ENCODE measurements at places on chromosomes 7 and 10.
A peak's percentile ranks its signal among the peaks of the same experiment; 100 is the strongest.

GRCh38 chr7:150311146-150311545 is 12.0 kb upstream of the LRRC61 start:
- DNase-seq = no peak

GRCh38 chr10:128566361-128566968 is 440.2 kb upstream of the MKI67 start:
- DNase-seq = no peak

DNA sequence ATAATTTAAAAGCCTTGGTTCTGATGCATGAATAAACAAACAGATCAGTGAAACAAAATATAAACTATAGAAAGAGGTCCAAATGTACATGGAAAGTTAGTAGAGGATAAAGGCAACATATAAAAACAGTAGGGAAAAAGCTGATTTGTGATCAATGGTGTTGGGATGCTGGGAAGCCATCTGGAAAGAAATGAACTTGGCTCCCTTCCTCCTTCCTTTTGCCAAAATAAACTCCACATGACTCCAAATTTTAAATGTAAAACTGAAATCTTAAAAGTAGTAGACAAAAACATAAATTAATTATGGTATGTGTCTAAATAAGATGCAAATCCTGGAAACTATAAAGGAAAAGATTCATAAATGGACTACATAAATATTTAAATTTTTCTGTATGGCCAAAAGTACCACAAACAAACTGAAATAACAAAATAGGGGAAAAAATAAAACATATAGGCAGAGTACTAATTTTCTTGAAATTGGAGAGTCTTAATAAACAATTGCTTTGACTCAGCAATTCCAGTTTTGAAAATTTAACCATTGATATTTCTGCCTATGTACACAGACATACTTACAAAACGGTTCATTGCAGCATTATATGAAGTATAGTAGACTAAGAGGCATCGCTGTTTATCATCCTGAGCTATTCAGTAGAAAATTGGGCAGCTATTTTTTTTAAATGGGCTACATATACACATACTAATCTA is 77.0 kb upstream of the TRIM24 start:
- DNase-seq = no peak

DNA sequence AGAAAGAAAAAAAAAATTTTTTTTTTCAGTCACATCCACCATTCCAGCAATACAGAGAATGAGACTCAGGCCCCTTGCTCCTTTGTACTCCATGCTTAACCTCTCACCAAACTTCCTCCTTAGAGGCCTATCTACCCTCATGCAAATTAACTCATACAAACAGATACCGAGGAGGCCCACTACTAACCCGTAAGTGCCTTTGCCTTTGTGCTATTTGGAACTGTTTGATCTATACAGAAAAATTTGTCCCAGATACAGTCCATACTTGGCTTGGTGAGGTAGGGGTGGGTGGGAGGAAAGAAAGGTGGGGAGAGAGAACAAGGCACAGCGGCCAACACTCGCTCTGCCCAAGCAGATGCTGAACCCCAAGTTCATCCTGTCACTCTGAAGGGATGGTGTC is 87.8 kb upstream of the DUSP5 start:
- no peak for DNase-seq

GRCh38 chr10:121598263-121599249 is at the start of gene FGFR2:
FGFR2 (minus strand) TSS chr10:121598444; CDS start chr10:121593817, 4,627 bp downstream.
- no peak for DNase-seq

GRCh38 chr10:110655320-110655719 is 11.2 kb downstream of the RBM20 start:
- DNase-seq = no peak

- DNase-seq = no peak
Measured at GRCh38 chr7:114109721-114110120, 190.9 kb upstream of the PPP1R3A start.

DNA sequence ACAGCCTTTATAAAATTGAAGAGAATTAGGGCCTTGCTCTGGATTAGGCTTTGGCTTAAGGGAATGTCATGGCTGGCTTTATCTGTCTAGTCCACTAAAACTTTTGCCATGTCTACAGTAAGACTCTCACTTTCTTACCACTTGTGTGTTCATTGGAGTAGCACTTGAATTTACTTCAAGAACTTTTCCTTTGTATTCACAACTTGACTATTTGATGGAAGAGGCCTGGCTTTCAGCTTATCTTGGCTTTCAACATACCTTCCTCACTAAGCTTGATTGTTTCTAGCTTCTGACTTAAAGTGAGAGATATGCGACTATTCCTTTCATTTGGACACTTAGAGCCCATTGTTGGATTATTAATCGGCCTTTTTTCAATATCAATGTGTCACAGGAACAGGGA is 96.1 kb downstream of the TPST1 start:
- DNase-seq = no peak

GRCh38 chr10:21336476-21337170 is 188.9 kb downstream of the SKIDA1 start:
- DNase-seq = no peak

- DNase-seq = no peak
Measured at GRCh38 chr7:141585592-141586510, 34.6 kb downstream of the AGK start.

GRCh38 chr10:15045380-15045779 is 1.6 kb downstream of the OLAH start:
- no peak for DNase-seq

DNA sequence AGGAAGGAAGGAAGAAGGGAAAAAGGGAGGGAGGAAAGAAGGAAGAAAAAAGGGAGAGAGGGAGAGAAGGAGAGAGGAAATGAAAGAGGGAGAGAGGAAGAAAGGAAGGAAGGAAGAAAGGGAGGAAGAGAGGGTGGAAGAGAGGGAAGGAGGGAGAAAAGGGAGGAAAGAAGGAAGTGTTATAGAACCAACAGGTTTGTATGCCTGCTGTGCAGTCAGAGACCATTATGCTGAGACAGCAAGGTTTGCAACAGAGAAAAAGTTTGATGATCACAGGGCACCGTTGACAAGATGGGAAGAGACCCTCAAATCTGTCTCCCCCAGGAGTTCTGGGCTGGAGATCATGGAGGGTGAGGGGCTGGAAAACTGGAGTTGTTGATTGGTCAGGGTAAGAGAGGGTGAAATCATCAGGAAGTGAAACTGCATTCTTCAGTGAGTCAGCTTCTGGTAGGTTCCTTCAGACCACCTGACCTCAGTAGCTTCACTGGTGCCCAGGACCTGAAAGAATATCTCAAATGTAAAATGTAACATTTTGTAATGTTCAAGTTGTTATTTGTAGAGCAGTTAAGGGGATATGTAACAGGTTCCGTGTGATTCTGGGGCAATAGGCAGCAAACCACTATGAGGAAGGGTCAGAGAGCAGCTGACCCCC is 76.3 kb downstream of the JCAD start:
- no peak for DNase-seq

GRCh38 chr7:117096330-117096729 is 143.0 kb downstream of the ST7 start:
- DNase-seq = no peak

DNA sequence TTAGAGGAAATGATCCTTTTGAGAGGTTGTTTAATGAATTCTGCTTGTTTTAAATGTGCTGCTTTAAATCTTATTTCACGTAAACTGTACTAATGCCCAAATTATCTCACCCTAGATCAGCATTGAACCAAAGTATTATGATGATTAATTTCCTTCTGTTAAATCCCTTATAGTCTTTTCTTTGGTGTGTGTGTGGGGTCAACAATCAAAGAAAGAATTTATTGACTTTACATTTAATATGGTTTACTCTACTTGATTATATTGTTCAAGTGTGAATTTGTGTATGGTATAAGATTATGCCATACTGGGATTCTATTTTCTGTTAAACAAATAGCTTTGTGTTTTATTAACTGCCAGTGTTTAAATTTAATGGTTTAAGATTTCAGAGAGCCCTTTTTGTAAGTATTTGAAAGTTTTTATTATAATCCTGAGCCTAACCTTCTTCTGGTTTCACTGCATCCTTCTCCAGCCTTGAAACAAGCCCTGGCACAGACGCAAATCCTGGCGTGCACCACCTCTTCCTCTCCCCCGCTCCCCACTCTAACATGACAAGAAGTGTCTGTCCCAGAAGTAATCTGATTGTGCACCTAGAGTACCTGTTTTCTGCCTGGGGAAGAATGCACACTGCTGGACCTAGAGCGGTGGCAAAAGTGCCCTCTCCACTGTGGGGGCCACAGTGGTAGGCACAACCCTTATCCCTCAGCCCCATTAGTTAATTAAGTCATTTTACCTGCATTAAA is 70.6 kb downstream of the KAT6B start:
- DNase-seq = no peak

DNA sequence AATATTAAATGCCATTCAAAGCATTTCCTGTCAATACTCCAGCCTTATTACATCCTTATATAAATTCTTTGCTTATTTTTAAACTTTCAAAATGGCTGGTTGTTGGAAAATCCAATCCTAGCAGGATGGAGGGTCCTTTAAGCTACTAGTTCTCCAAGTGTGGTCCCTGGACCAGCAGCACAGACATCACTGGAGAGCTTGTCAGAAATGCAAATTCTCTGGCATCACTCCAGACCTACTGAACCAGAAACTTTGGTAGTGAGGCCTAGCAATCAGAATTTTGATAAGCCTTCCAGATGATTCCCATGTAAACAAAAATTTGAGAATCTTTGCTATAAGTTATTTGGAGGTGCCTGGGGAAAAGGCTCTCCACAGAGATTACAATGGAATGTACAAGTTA is 43.8 kb downstream of the CALCR start:
- DNase-seq = no peak

DNA sequence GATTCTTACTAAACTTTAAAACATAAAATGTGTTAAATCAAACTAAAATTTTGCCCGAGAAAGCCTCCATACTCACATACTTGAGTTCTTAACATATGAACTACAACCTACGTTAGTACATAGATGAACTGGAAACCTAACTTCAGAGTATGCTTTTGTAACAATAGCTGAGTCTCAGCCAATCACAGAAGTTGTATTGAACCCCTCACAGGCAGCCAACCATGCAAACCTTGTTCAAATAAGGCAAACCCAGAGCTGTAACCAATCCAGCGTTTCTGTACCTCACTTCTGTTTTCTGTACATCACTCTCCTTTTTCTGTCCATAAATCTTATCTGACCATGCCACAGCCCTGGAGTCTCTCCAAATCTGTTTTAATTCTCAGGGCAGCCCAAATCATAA is 157.3 kb upstream of the COL1A2 start:
- no peak for DNase-seq

DNA sequence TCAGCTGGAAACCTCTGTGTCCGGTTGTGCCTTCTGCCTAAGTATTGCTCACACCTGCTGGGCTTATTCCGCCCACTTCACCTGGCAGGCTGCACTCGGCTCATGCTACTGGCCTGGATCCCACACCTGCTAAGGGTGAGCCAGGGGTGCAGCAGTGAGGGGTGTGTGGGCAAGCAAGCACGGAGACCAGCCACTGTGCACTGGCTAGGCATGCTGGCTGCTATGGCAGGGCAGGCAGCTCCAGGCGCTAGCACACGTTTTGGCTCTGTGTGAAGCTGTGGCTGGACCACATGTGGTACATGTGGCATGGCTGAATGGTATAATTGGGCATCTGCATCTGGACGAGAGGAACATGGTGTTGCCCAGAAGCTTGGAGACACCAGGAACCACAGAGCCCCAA is 940.7 kb downstream of the NRG3 start:
- DNase-seq = no peak

GRCh38 chr10:118790058-118790457 is 35.3 kb upstream of the CACUL1 start:
- DNase-seq = no peak

- no peak for DNase-seq
Measured at GRCh38 chr7:47215049-47215448, 366.9 kb downstream of the TNS3 start.

DNA sequence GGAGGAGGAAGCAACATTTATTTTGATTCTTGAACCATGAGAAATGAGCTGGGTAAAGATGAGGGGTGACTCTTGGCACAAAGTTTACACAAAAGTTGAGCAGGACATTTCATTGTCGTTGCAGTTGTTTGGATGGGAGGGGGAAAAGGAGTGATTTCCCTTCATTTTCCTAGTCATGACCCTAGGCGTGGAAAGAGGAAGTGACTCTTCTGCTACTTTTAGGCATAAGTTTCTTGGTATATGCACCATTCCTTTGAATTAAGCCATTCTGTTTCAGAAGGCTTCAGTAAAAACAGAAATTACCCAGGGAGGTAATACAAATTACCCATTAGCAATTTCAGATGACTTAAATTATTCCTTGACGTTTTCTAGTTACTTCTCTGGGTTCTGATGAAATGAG is 113.9 kb upstream of the FAM171A1 start:
- no peak for DNase-seq

- no peak for DNase-seq
Measured at GRCh38 chr7:137501562-137501961, 158.0 kb upstream of the PTN start.

GRCh38 chr7:5477723-5478531 is 54.3 kb upstream of the TNRC18 start:
- no peak for DNase-seq

- DNase-seq = no peak
Measured at GRCh38 chr10:87562750-87563149, 58.1 kb downstream of the MINPP1 start.

- DNase-seq = no peak
Measured at GRCh38 chr10:124716369-124716768, 27.8 kb downstream of the FAM53B start.

- DNase-seq = no peak
Measured at GRCh38 chr10:125457406-125457805, 225.6 kb downstream of the TEX36 start.

DNA sequence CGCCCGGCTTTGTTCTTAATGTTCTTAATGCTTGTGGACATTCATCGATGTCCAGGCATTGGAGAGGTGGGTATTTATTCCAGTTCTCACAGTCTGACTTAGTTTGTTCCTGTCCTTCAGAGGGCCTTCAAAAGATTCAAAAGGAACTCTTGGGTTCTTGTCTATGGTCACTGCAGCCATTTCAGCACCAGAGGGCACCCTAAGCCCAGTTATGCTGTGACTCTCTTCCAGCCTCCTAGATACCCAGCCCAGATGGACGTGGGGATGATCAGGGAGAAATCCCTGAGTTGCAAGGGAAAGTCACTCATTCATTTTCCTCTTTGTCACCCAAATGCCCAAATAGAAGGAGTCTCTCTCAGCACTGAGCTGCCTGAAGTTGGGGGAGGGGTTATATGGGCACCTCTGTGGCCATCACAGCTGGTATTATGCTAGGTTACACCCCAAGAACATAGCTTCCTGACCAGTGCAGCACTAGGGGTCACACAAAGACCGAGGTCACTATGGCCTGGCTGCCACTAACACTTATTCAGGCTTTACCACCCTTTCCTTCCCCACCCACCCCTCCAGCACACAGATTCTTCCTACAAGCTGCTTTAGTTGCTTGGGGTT is 26.5 kb upstream of the CCDC126 start:
- DNase-seq = peak; percentile 46

- DNase-seq = no peak
Measured at GRCh38 chr10:35516102-35516670, 89.0 kb upstream of the GJD4 start.
